ENCODE measurements at places on chromosomes 16 and 17.

- DNase-seq = no peak
These were observed 128.5 kb upstream of the HS3ST2 start for GRCh38 chr16:22685459-22685830.

DNA sequence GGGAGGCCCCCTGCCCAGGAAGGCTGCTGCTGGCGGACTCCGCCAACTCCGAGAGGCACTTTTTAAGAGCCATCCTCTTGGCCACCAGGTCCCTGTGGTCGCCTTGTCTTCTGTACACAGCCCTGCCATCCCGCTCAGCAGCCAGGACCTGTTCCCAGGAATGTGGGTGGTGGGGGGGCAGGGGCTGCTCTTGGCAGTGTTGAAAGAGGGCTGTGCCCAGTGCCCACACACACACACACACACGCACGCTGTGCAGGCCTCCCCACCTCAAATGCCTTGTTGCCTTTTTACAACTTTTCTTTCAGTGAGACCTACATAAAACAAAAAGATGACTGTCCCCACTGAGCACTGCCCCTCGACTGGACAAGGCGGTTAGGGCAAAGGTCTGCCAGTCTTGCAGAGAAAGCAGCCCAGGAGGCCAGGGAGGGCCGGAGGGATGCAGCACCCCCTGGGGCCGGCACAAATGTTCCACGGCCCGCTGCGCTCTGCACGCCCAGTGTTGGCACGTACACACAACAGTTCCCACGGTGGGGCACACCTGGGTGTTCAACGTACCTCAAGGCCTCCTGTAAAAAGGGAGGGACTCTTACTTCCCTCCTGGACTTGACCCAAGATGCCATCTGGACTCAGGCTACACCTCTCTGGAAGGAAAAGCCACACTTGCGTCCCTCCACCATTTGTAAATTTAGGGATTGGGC lies 18.5 kb upstream of the PITPNA start:
- no peak for DNase-seq

DNA sequence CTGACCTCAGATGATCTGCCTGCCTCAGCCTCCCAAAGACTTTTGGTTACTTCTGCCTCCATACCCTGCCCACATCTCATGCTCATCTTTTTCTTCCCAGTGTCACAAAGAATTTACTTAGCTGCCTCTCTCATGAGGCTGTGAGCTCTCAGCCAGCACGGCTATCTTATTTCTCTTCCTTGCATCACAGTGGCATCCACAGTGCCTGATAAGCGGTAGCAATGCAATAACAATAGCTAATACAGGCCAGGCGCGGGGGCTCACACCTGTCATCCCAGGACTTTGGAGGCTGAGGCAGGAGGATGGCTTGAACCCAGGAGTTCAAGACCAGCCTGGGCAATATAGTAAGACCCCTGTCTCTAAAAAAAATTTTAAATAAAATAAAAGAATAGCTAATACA lies 15.5 kb upstream of the MARVELD3 start:
- no peak for DNase-seq

GRCh38 chr17:79936641-79937381 lies 97.6 kb upstream of the CBX4 start:
- DNase-seq = no peak
